ENCODE measurements at places on chromosomes 16 and 17. TPM values are rescaled to one million over a fixed set of nuclear protein-coding genes. Genes with fewer than 3 reads are reported as not detected.

DNA sequence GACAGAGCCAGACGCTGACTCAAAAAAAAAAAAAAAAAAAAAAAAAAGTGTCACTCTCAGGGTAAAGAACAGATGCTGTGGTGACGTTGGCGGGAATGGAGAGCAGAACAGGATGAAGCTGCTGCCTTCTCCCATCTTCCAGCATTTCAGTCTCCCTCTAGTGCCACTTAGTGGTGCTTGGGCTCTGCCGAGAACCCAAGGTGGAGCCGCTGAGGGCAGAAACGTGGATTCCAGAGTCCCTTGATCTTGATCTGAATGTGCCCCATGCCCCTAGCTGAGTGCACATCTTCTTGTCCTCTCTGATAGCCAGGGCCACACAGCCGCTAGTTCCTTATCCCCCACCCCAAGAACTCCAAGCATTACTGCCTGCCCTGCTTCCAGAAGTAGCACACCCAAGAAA is 43.2 kb upstream of the FA2H start:
- H3K27me3 ChIP-seq: peaks cover 14% of the 10 kb centered on the region
- no peak overlapping the region for H3K27ac ChIP-seq
- no peak for DNase-seq
- no peak overlapping the region for H3K4me3 ChIP-seq
- no peaks in the 10 kb centered on the region for H3K36me3 ChIP-seq
- peaks cover 3% of the 10 kb centered on the region for H3K4me1 ChIP-seq

DNA sequence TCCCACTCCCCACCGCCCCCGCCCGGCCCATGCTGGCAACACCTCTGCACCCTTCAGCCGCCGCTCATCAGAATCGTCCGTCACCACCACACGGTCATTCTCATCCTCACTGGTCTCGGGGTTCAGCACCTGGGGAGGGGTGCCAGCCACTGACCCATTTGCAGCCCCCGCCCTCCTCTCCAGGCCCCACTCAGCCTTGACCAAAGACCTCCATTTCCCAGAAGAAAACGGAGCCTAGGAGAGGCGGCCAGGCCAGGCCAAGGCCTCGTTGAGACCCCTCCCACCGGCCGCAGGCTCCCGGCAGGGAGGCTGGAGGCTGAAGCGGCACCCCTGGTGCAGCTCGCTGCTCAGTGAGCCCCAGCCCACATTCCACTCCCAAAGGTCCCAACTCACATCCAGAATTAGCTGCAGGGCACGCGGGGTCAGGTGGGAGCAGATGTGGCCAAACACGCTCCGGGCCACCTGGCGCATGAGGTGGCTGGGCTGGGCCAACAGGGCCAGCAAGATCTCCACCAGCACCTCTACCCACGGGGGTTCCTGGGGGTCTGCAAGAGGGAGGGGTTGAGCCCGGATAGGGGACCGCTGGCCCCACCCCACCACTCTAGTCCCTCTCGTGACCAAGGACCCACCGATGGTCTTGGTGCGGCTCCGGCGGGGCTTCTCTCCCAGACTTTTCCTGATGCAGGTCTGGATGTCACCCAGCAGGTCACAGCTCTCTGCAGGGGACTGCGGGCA is 9.8 kb downstream of the MYBBP1A start:
- H3K4me1 ChIP-seq: peaks cover 19% of the 10 kb centered on the region
- H3K36me3 ChIP-seq: peaks cover 87% of the 10 kb centered on the region
- no peak for DNase-seq

DNA sequence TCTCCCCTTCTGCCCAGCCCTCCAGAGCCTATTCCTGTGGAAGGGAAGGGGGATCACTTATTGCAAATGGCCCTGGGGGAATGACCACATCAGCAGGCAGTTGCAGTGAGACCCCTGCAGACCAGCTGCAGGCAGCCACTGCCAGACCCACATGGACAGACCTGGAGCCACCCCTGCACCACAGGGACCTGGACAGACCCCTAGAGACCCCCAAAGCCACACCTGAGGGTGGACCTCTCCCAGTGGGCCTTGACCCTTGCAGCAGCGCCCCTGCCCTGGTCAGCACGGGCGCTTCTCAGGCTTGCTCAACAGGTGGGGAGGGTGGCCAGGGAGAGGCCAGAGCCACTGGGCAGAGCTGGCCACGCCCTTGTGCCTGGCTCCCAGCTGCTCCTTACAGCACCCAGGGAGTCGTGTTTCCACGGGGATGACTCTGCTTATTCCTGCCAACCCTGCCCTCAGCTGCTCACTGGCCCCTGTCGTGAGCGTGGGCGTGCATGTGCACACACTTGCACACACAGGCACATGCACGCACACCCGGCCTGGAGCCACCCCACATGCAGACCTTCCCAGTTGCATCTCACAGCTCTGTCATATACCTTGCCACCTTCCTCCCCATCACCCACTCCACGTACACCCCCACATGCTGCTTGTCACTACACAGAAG is 1.3 kb upstream of the SCN4A start:
- H3K36me3 ChIP-seq: no peaks in the 10 kb centered on the region
- no peaks in the 10 kb centered on the region for H3K27me3 ChIP-seq
- H3K4me3 ChIP-seq: no peak overlapping the region
- no peak overlapping the region for H3K27ac ChIP-seq
- no peak for DNase-seq
- H3K4me1 ChIP-seq: peaks cover 47% of the 10 kb centered on the region

DNA sequence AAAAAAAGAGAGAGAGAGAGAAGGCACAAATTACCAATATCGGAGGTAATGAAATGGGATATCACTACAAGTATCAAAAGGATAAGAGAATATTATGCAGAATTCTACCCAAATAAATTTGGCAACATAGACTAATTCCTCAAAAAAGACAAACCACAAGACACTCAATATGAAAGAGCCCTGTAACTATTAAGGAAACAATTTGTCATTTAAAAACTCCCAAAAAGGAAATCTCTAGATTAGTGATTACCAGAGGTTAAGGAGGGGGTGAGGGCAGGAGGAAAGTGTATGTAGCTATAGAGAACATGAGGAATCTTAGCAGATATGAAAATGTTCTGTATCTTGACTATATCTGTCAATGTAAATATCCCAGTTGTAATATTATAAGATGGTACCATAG is 54.0 kb downstream of the CFDP1 start:
- H3K27ac ChIP-seq: no peak overlapping the region
- no peaks in the 10 kb centered on the region for H3K27me3 ChIP-seq
- H3K4me3 ChIP-seq: no peak overlapping the region
- H3K36me3 ChIP-seq: no peaks in the 10 kb centered on the region
- H3K4me1 ChIP-seq: peaks cover 25% of the 10 kb centered on the region

GRCh38 chr17:4127555-4127954 is 15.3 kb downstream of the ZZEF1 start:
- H3K27ac ChIP-seq: no peak overlapping the region
- no peak for DNase-seq
- H3K4me1 ChIP-seq: peaks cover 36% of the 10 kb centered on the region
- no peaks in the 10 kb centered on the region for H3K27me3 ChIP-seq

DNA sequence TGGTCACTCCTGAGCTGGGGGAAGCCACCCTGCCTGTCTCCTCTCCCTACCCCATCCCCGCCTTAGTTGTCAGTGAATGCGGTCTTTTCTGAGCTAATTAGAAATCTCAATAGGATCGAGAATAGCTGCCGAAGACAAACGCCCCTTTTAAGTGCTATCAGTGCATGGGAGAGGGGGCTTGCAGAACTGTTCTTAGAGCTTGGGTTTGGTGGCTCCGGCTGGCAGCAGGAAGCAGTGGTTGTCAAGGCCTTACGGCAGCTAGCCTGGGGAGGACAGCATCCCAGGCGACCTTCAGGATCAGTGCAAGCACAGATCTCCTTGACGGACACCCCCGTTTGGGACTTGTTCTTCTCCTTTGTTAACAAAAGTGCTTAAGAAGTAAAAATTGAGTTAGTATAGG is 195.1 kb downstream of the CCDC182 start:
- no peak overlapping the region for H3K27ac ChIP-seq
- no peaks in the 10 kb centered on the region for H3K36me3 ChIP-seq
- H3K4me3 ChIP-seq: no peak overlapping the region
- peaks cover 61% of the 10 kb centered on the region for H3K4me1 ChIP-seq
- no peaks in the 10 kb centered on the region for H3K27me3 ChIP-seq

DNA sequence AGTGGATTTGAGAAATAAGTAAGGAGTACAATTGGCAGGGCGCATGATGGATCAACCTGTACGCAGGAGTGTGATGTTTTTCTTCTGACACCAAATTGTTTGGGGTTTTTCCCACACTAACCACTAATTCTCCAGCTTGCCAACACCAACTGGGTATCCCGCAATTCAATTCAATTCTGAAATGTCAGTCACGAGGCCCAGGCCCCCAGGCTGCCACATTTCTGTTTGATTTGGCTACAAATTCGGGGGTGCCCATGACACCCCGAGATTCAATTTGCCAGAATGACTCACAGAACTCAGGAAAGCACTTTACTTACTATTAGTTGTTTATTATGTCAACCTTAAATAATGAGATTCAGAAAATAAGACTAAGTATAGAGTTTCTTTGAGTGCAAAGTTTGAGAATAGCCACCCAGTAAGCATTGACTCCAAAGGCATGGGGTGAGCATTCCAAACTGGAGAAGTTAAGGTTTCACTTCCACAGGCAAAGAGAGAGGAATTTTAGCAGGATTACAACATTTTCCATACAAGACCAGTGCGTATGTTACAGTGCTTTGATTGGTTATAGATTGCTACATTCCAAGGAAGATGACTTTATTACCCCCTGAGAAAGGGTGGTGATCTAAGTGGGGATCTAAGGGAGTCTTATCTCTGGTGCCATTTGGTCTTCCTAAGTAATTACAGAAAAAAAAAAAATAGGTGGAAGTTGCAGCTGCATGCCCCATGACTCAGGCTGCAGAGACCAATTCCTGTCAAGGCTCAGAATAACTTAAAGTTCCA is 11.5 kb downstream of the SLC46A1 start:
- DNase-seq: no peak
- no peaks in the 10 kb centered on the region for H3K27me3 ChIP-seq
- peaks cover 14% of the 10 kb centered on the region for H3K4me1 ChIP-seq
- peaks cover 66% of the 10 kb centered on the region for H3K36me3 ChIP-seq

DNA sequence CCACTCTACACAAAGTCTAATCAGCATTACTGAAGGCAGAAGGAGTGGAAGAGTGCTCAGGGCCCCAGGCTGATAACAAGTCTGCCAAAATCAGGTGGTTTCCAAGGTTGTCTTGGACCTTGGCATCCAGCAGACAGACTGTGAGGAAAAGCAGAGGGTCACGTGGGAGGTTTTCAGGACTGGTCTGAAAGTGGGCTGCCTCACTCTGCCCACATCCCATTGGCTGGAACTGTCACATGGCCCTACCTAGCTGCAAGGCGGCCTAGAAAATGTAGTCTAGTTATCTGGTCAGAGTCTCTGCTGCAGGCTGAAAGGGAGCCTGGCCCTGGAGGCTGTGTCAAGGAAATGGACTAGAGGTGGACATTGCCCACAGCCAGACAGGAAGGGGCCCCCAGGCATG is 310.7 kb upstream of the ASIC2 start:
- H3K27ac ChIP-seq: no peak overlapping the region
- no peak for DNase-seq
- H3K36me3 ChIP-seq: no peaks in the 10 kb centered on the region

GRCh38 chr16:64910356-64910755 is 211.5 kb downstream of the CDH11 start:
- no peak overlapping the region for H3K4me3 ChIP-seq
- no peaks in the 10 kb centered on the region for H3K36me3 ChIP-seq
- peak overlapping the region; percentile 55 for H3K27ac ChIP-seq

DNA sequence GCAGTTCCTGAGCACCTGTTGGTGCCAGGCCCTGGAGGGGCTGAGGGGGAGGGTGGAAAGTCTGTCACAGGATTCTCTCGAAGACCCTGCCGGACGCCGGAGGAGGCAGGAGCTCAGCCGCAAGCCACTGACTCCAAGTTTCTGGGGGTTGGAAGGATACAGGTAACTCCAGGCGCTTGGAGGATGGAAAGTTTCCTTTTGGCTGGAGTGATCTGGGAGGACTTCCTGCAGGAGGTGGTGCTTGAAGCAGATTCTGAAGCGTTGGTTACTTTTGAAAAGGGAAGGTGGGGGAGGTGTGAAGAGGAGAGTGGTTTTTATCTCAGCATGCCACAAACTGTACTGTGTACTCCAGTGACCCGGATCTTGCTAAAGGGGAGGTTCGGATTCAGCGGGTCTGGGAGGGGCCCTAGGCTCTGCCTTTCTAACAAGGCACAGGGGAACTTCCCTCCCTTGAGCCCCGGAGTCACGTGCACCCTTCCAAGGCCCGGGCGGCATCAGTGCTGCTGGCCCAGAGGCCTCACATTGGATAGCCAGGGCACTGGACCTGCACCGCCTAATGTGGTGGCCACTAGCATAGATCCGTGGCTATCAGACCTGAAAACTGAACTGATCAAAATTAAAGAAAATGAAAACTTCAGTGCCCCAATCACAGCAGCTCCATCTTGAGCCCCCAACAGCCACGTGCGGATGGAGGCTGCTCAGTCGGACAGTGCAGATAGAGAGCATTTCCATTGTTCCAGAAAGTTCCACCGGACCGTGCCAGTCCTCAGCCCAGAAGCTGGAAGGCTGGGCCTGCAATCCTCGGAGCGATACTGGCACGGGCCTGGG is 42.2 kb upstream of the GSE1 start:
- H3K36me3 ChIP-seq: no peaks in the 10 kb centered on the region
- H3K27me3 ChIP-seq: no peaks in the 10 kb centered on the region
- H3K4me3 ChIP-seq: no peak overlapping the region
- no peak overlapping the region for H3K27ac ChIP-seq

- H3K4me1 ChIP-seq: peaks cover 13% of the 10 kb centered on the region
- DNase-seq: no peak
- H3K27ac ChIP-seq: no peak overlapping the region
- H3K27me3 ChIP-seq: peaks cover 29% of the 10 kb centered on the region
- H3K36me3 ChIP-seq: no peaks in the 10 kb centered on the region
Measured at GRCh38 chr16:15765880-15766279, 90.9 kb downstream of the MYH11 start.

- H3K36me3 ChIP-seq: no peaks in the 10 kb centered on the region
- no peak overlapping the region for H3K4me3 ChIP-seq
- DNase-seq: no peak
- peaks cover 34% of the 10 kb centered on the region for H3K27me3 ChIP-seq
- H3K27ac ChIP-seq: no peak overlapping the region
Measured at GRCh38 chr17:49512296-49513043, 17.4 kb downstream of the NGFR start.

Gene OR1A1
- total RNA-seq: not detected

Gene SMPD3
- total RNA-seq: 0.16 TPM

Gene DNAI2
- not detected for total RNA-seq

Gene PRSS22
- total RNA-seq: not detected

Gene BCAR1
- total RNA-seq: 82.8 TPM

Gene BEAN1
- 0.33 TPM for total RNA-seq
